ENCODE measurements at places on chromosomes 2 and 18.

GRCh38 chr18:9655232-9655767 is 40.9 kb upstream of the PPP4R1 start:
- DNase-seq: no peak

DNA sequence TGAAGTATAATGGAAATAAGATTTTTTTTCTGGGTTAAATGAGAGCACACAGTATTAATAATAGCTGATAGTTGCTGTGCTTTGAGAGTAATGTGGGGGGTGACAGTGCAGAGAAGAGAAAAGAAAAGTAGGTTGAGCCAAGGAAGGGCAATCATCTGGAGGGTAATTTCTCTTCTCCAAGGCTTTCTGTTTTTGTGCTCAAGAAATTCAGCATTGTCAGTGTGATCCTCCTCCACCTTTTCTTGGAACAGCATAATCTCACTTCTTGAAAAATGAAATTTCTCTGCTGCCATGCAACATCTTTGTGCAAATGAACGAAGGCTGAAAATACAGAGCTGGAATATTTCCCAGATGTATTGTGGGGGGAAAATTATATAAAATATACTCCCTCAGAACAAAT is 673.1 kb downstream of the LRRTM4 start:
- DNase-seq: no peak

DNA sequence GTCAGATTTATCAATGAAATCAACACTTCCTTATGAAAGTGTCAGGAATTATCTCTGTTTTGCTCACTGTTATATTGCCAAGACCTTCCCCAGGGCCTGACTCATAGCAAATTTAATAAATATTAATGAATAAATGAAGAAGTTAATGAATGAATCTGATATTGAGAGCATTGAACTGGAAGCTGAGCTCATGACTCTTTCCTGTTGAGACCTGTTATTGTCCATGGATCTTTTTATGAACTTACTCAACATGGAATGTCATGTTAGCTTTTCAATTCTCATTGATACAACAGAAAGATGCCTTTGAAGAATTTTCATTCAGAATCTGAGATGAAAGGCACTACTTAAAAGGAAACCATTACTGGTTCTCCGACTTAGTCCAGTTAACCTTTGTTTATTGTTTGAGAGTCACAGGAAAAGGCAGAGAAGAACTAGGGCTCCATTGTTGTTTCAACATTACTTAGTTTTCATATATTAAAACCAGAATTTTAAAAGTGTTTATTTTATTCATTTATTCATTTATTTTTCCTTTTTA is 90.4 kb upstream of the UNC80 start:
- no peak for DNase-seq

DNA sequence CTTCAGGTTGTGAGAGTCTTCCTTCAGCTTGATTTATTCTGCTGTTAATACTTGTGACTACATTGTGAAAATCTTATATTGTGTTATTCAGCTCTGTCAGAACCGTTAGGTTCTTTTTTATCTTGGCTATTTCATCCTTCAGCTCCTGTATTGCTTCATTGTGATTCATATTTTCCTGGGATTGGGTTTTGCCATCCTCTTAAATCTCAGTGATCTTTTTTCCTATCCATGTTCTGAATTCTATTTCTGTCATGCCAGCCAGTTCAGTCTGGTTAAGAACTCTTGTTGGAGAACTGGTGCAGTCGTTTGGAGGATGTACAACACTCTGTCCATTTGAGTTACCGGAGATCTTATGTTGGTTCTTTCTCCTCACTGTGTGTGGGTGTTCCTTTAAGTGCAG is 19.1 kb downstream of the MSTN start:
- no peak for DNase-seq

DNA sequence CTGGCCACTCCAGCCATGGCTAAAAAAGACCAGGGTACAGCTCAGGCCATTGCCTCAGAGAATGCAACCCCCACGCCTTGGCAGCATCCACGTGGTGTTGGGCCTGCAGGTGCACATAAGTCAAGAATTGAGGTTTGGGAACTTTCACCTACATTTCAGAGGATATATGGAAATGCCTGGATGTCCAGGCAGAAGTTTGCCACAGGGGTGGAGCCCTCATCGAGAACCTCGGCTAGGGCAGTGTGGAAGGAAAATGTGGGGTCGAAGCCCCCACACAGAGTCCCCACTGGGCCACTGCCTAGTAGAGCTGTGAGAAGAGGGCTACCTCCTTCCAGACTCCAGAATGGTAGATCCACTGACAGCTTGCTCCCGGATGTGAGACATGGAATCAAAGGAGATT is 477.3 kb downstream of the LPIN1 start:
- DNase-seq: no peak

DNA sequence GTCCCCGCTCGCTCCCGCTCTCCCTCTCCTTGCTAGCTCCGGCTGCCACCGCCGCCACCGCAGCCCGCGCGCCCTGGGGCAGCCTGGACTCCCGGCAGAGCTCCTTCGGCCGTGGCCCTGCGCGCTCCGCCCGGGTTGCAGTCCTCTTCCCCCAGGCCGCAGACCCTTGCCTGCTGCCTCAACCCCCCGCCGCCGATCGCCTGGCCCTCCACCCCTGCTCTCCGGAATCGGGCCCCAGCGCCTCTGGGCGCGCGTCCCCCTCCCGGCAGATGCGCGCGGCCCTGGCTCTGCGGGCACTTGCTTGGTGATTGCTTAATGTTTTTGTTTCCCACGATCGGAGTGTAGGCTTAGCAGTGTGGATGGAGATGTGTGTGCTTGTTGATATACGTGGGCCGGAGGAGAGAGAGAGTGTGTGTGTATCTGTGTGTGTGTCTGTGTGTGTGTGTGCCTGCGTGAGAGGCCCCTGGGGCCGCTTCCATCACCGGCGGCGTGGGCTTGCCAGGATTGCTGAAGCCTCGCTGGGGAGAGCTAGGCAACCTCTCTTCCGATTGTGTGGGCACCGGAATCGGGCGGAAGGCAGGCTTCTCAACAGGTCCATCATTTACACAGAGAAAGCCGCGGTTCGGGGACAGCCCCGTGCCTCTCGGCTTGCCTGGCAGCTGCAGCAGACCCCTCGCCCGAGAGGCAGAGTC is 877 bp downstream of the INHBB start:
- no peak for DNase-seq

- DNase-seq: no peak
Observed at GRCh38 chr2:58895857-58896256, 654.7 kb upstream of the FANCL start.

GRCh38 chr2:23627236-23628009 is 242.4 kb downstream of the KLHL29 start:
- DNase-seq: no peak

DNA sequence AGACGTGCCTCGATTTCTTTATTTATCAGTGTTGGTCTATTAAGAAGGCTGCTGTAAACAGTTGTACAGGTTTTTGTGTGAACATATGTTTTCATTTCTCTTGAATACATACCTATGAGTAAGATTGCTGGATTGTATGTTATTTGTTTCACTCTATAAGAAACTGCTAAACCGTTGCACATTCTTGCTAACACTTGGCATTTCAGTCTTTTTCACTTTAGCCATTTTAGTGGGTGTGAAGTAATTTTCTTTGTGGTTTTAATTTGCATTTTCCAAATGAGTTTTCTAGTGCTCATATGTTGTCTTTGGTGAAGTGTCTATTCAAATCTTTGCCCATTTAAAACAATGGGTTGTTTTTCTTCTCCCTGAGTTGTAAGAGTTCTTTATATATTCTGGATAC is 221.5 kb upstream of the SMAD7 start:
- no peak for DNase-seq

GRCh38 chr2:160367887-160368286 is 125.7 kb downstream of the RBMS1 start:
- DNase-seq: no peak

- DNase-seq: no peak
Observed at GRCh38 chr2:65367524-65367923, 64.9 kb downstream of the SPRED2 start.

DNA sequence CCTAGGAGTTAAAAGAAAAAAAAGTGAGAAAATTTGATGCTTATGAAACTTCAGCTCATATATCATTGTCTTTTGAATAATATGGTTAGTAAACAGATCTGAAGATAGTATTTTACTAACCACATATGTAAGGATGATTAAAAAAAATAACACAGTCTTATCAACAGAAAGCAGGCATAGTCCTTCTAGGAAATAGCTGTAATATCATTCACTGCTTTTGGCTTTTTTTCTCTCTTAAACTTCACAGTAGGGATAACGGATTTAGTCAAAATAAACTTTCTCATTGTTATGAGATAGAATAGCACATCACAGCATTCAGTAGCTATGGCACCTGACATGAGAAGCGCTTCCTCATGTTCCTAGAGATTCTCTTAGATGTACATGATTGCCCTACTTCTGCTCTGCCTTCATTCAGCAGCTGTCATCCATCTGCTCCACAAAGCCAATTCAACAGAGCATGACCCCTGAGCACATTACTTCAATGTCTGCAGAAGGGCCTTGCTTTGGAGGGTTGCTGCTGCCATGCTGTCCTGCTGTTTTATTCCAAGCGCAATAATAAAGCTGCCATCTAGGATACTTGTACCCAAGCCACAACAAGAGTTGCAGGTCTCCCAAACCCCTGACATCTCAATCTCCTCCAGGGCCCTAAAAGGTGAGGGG is 67.0 kb downstream of the TTC21B start:
- no peak for DNase-seq

GRCh38 chr2:142841788-142842187 is 35.7 kb upstream of the KYNU start:
- no peak for DNase-seq

DNA sequence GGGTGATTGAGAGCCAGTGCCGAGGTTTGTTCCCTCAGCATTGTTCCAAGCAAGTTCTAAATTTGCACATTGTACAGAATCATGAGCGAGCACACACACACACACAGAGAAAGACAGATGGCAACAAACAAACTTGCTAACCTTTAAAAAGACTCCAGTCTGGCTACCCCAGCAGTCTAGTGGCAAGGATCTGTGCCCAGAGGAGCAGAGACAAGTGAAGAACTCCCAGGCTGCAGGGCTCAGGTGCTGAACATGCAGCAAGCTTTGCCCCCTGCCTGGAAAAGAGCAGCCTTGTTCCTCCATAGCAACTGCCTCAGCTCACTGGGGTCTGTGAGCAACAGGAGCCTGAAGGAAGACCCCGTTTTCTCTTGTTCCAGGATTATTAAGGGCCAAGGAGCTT is 169.2 kb upstream of the CCDC68 start:
- DNase-seq: no peak

DNA sequence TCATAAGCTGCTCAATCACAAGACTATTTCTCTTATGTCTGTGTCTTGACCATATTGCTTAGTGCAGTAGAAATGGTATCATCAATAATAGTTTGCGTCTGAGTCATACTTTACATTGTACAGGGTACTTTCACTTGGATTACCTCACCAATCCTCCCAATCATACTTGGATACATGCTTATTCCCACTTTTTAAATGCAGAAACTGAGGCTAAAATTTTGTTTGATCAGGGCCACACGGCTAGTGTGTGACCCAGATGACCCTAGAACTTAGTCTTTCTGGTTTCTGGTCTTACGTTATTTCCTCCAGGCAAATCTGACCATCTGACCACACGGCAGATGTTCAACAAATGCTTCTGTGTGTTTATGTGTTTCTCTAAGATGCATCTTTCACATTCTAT is 23.8 kb upstream of the CCL20 start:
- DNase-seq: no peak

DNA sequence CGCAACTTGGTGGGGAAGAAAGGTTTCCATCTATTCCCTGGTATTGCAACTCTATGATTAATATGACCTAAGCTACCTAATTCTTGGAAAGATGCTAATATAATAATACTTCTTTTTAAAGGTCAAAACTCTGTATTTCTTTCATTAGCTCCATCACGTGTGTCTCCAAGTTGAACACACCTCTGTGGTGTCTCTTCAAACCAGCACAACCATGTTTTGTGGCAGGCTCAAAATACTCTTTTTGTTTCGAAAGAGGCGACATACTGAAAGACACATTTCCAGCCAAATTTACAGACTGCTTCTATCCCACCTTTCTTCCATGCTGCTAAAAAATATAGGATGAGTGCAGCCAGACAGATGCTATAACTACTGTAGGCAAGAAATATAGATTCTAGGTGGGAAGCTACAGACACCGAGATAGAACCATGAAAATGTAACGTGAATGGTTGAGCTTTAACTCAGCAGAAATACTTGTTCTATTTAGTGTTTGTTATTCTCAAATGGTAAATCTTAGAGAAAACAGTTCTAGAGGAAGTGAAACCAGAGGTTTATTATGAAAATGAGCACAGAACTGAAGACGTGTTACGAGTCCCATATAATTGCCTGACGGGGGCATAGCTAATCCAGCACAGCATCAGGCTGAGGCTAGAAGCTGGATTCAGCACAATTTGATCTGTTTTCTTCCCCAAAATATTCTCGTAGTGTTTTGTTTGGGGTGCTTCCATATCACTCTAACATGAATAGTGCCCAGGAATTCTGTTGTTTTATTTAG is 991.5 kb upstream of the FANCL start:
- no peak for DNase-seq

GRCh38 chr18:8081872-8082553 is 514.9 kb downstream of the PTPRM start:
- DNase-seq: no peak

DNA sequence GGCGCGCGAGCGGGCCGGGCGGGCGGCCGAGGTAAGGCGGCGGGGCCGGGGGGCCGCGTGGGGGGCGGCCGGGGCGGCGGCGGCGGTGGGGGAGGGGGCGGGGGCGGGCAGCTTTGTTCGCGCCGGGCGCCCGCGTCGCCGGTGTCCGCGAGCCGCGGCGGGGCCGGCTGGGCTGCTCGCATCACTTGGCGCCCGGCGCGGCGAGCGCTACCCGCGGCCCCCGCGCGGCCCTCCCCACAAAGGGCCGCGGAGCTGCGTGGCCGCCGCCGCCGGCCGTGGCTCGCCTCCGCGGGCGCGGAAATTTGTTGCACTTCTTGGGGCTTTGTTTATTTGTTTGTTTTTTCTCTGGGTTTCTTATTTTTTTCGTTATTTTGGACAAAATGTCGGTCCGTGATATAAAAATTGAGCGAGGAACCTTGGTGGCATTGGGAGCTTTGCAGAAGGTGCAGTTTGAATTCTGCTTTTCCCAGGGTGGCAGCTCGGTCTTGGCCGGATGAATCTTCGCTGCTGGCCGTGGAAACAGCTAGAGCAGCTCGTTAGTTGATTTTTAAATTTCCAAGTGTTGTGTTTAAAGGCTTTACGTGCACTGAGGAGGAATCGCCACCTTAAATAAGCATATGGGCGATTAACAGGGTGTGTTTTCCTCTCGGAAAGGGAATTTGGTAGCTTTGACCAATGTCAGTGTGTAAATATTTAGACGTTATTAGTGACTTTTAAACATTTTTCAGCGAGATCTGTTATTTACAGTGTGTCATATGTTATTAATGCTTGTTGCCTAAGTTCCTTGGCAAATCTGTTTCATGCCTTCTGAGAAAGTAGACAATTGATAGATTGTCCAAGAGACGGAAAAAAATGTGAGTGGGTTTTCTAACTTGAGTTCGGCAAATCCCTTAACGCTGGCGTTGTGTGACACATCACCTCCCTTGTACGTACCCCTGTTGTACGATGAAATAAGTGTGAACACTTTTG is 822 bp downstream of the UBE2E3 start:
- peak; percentile 35 for DNase-seq

Measured in head of caudate nucleus (tissue), 42 donors.